K562 (cell line): ENCODE measurements at places on chromosomes 6 and 20.

DNA sequence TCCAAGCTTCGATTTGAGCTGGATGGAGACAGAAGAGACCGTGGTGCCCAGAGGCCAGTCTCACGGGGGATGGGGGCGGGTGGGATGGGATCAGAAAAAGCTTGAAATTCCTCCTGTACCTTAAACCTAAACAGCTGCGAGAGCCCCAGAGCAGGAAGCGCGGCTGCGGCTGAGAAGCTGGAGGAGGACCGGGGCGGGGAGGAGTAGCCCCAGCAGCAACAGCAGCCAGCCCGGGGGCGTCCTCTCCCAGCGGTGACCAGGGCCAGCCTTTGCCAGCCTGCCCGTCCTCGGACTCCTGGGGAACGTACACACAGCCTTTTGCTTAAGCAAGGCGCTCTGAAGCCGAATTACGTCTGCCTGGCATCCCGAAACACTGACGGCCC, 17.4 kb upstream of the PRDM13 start:
- no peak for DNase-seq

GRCh38 chr6:118786596-118787453, 107.1 kb upstream of the ASF1A start:
- DNase-seq = no peak

GRCh38 chr6:88661136-88661535, 302.3 kb downstream of the RNGTT start:
- no peak for DNase-seq

DNA sequence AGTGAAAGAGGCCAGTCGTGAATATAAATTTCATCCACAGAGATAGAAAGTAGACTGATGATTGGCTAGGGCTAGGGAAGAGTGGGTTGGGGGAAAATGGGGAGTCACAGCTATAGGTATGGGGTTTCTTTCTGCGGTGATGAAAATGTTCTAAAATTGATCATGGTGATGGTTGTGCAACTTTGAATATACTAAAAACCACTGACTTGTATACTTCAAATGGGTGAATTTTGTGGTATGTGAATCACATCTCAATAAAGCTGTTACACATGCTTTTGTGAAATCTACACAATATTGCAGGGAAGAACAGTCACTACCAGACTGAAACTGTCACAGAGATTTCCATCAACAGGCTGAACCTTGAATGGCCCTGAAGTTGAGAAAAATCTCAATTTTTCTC, 61.5 kb downstream of the LYRM4 start:
- DNase-seq = no peak

DNA sequence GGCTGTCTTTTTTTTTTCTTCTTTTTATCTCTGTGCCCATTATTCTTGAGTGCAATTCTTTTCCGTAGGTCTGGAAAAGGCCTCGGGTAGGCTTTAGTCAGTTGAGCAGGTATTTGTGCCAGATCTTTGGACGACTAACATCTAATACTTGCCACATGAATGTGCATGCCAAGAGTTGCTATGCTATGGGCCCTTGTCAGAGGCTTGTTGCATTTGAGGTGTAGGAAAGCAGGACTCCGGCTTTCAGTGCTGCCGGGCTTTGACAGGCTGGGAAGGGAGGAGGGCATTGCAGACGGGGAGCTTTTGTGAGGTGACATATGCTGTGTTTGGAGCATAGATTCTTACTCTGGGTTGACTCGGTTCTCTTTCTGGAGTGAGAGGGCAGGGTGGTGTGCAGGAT, 10.2 kb downstream of the LRRC1 start:
- no peak for DNase-seq

DNA sequence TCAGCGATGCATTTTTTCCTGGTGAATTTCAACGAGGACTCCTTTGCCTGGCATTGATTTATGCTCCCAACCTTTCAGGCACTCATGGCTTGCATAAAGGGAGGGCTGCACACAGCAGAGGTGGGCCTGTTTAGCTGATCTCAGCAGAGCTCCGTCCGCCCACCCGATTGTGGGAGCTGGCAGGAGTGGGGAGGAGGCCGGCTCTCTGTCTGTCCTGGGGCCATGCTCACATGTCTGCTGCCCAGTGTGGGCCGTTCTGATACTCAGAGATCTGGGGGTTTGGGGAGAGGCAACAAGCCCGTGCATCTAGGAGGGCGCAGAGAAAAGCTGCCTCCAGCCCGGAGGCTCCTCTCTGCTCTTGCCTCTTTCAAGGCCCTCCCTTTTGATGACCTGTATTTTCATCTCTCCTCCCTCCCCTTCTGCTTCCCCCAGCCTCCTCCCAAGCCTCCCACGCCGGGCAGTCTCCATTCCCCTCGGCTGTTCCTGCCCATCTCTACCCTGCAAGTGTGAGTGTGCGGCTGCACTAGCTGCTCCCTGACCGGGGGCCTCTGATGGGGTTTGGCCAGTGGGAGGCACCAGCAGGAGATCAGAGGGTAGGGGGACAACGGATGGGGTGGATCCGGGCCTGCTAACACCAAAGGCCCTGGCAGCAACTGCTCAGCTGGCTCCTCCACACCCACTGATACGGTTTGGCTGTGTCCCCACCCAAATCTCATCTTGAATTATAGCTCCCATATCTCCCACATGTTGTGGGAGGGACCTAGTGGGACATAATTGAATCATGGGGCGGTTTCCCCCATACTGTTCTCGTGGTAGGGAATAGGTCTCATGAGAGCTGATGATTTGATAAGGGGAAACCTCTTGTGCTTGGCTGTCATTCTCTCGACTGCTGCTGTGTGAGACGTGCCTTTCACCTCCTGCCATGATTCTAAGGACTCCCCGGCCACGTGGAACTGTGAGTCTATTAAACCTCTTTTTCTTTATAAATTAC, 39.6 kb upstream of the MLN start:
- peak; percentile 59 for DNase-seq

DNA sequence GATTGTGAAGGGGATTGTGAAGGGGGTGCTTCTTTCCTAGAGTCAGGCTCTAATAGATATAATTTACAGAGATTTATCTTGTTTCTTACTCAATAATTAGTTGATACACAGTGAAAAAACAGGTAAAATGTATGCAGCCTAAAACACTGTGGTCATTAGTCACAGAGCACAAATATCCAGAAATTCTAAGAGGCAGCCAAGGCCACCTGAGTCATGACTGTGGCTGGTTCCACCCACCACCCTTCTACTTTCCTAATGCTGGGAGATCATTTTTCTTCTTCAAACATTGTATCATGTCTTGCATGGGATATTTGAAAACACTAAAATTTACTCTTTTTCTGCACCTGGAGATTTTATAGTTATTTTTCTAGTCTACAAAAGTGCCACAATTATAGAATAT, 181.6 kb downstream of the OTOR start:
- no peak for DNase-seq

- peak; percentile 79 for DNase-seq
These were observed 185.6 kb downstream of the TSHZ2 start for GRCh38 chr20:53157443-53158408.

- DNase-seq = no peak
These were observed 364.3 kb upstream of the PTCHD4 start for GRCh38 chr6:48475275-48475674.

- DNase-seq = no peak
These were observed 31.8 kb downstream of the TREML1 start for GRCh38 chr6:41122373-41122772.

DNA sequence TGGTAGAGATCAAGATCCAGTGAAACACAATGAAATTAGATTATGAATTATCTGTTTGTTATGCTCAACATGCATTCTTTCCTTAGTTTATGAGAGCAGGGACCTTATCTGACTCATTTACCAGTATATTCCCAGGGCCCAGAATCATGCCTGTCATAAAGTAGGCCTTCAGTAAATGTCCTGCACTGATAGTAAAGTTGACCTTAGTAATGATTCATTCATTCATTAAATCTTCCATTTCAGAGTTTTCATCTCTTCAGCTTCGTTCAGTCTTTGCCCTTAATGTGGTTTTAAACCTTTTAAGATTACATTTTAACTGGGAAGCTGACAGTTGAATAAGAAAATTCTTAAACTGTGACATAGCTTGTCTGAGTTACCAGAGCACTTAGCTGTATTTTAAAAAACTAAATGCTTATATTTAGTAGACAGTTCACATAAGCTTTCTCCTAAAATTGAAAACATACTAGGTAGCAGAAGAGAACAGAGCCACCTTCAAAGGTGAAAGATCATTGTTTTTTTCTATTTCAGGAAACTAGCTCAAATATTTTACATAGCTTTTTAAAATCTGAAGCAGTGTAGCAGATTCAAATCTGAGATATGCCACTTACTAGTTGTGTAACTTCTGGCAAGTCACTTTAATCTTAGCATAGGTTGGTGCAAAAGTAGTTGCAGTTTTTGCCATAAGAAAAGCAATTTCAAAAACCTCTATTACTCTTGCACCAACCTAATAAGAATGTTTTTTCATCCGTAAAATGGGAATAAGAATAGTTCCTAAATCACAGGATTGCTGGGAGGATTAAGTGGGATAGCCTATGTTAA, 41.4 kb downstream of the MCM8 start:
- no peak for DNase-seq

DNA sequence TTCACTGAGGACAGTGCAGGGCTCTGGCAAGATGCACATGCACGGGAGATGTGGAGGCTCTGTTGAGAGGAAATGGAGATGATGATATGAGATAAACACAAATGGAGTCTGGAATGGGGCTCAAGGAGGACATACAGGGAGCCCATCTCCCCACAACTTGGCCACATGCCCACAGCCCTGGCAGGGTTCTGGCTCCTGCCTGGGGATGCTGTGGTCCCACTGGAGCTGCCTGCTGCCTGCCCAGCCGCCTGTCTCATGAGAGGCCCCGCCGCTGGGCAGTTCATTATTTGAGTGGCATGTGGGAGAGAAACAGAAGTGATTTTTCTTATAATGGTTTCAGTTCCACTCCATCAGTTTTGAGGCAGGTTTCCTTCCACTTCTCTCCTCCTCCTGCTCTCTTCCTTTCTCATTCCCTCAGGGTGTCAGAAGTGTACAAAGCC, 133.6 kb upstream of the TRAF3IP2 start:
- DNase-seq = no peak

DNA sequence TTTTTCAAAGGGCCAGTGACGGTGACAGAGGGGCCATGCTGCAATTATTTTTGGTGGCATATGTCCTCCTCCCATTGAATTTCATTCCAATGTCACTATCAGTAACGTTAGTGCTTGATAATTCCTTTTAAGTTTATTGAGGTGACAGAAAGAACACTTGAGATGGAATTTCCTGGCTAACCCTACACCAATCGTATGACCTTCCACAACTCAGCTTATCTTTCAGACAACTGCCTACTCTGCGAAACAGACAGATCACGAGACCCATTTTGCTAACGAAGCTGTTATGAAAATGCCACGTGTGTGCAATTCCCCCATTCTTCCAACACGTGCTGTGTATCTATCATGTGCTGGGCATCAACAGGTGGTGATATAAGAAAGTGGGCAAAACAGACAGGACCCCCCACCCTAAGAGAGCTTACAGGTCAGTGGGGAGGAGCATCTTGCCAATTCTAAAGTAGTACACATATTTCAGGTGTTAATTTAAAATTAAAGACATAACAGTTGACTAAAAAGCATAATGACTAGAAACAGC, 113.0 kb downstream of the IRF4 start:
- DNase-seq = no peak

DNA sequence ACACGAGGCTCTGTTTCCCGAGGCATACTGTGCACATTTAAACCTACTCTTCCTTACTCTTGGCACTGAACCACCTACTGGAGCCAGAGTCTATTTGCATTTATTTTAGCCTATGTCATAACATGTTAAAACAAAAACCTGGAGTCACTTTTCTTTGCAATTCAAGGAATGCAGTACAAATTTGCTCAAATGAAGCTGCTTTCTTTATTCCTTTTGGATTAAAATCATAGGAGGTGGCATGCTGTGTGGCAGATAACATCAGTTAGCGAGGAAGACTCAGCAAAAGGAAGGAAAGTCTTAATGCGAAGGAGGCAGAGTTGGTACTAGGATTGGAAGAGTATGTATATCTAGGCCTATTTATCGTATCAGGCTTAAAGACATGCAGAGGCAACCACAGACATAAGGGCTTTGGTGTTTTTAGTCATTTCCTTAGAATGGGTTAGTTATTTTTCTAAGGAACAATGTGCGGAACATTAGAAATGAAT, 92.9 kb downstream of the SAMD3 start:
- DNase-seq = no peak

GRCh38 chr20:3071610-3072529, at the start of gene OXT:
TSS of gene OXT (plus strand) at chr20:3071620. CDS start at chr20:3071656, 36 bp downstream.
- peak; percentile 1 for DNase-seq

DNA sequence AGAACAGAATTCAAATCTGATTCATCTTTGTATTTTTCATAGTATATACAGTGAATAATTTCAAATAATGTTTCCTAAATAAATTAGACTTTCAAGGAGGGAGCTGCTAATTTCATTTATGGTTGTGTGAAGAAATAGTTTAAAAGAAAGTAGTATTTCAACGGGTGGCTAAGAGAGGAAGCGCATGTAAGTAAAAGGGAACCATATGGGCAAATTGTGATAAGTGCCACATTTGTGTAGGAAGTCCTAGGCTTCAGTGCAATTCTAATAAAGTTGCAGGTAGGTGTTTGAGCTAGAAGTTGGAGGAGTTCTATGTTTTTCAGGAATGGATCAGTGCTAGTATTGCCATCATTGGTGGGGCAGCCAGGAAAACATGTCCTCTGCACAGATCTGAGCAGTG, 178.8 kb upstream of the PRDM1 start:
- DNase-seq = no peak

GRCh38 chr6:112979830-112980229, 632.7 kb downstream of the RFPL4B start:
- DNase-seq = no peak
